ENCODE measurements at places on chromosomes 7 and 10. TPM values are rescaled to one million over a fixed set of nuclear protein-coding genes. Genes with fewer than 3 reads are reported as not detected.

- no peak for DNase-seq
Measured at GRCh38 chr7:140059273-140060242, 3.2 kb downstream of the PARP12 start.

- DNase-seq: no peak
Measured at GRCh38 chr7:64867863-64868440, 35.1 kb upstream of the ZNF273 start.

DNA sequence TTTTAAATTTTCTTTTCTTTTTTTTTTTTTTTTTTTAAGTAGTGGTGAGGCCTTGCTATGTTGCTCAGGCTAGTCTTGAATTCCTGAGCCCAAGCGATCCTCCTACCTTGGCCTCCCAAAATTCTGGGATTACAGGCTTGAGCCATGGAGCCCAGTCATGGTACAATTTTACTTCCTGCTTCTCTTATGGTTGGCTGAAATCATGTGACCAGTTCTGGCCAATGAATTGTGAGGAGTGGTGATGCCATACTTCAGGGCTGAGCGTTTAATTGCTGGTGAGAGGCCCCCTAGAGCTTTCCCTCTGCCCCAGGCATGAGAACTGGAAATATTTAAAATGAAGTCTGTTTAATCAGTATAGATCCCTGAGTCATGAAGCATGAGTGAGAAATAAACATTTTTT, 22.2 kb upstream of the BAIAP2L1 start:
- DNase-seq: no peak

- no peak for DNase-seq
Measured at GRCh38 chr10:117661316-117661715, 118.8 kb downstream of the EMX2 start.

- DNase-seq: no peak
Measured at GRCh38 chr7:55517191-55517633, 55.1 kb downstream of the VOPP1 start.

DNA sequence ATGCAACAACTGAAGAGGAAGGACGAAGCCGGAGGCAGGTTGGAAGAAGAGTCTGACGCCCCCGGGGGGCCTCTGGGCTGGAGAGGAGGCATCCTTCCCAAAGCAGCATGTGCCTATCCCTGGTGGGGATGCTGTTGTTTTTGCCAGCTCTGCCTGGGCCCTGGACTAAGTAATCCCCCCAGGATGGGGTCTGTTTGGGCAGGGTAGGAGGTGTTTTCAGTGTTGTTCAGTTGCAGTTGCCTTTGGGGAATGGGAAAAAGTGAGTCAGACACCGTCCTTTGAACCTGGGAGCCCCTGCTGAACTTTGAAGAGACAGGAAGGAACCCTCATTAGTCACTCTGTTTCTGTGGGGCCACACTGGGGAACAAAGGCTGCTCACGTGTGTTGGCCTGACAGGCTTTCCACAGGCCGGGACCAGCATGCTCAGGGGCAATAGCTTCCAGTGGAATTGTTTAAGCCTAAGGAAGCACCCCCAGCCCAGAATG, 35.2 kb upstream of the GDF10 start:
- DNase-seq: no peak

GRCh38 chr10:131686781-131687420, 213.9 kb upstream of the PPP2R2D start:
- DNase-seq: no peak

DNA sequence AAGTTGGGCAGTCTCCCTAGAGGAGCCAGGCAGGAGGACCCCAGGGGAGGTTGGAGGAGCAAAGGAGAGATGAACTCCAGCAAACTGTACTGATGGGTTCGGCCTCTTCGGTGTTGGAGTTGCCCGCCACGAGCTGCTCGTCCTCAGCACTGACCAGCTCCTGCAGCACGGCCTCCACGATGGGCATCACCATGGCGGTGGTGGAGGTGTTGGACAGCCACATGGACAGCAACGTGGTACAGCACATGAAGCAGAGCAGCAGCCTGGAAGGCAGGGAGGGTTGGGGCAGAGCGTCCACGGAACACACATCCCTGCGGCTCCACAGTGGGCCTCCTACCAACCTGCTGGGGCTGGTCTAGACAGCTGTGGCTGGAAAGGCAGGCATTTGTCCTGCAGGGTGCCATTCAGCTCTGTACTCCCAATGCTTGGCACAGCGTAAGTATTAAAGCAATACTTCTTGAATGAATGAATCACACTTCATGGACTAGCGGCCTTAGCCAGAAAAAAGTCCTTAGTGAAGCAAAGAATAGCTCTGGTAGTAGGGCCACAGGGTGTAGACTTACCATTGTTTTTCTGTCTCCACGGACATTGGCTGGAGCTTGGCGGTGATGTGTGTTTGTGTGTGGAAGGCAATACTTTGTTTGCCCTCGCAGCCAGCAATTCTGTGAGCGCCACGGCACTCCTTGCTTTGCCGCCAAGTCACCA, 21.8 kb downstream of the SLC13A4 start:
- DNase-seq: no peak

The TRIL gene
- total RNA-seq: 10.9 TPM

The GGCT gene
- 17.6 TPM for total RNA-seq

The ZNF467 gene
- total RNA-seq: 1.2 TPM
